ENCODE measurements at places on chromosomes 2 and 18.

DNA sequence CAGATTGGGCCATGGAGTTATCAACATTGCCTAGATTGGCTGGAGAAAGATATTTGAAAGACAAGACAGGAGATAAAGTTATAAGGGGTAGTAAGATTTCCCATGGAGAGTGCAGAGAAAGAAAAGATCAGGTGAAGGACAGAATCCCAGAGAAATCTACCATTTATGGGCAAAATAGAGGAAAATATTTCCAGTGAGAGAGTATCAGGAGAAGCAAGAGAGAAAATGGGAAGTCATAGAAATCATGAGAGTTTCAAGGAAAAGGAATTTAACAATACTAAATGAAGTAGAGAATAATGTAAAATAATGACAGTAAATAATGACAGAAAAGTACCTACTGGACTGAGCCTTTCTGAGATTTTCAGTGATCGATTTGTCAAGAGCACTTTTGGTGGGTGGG, 447.6 kb upstream of the CHST9 start:
- no peak for DNase-seq

DNA sequence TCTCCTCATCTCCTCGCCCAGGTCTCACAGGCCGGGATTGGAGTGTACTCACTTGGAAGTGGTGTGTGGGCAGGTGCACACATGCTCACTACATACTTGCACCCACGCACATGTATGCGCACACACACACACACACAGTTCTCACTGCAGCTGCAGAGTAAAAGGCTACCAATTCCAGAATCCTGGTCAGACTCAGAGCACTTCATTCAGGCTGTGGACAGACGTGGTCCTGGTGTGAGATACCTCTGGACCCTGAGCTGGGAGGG, 19.4 kb downstream of the CELF4 start:
- DNase-seq, result no peak

DNA sequence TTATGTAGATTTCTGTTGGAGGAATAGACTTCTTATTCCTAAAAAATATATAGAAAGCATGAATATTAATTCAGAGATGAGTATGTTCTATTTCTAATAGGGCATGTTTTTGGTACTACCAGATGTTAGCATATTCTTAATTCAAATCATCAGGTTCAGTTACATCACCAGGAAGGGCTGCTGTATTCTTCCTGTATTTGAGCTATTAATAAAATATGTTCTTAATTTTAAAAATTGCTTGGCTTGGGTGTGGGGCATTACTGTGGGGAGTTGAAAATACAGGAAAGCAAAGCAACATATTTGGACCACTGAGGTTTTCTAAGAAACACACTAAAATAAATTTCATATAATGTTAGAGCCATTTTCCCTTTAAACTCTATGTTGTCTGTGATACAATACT, 343.0 kb downstream of the EPHA4 start:
- DNase-seq, result no peak

DNA sequence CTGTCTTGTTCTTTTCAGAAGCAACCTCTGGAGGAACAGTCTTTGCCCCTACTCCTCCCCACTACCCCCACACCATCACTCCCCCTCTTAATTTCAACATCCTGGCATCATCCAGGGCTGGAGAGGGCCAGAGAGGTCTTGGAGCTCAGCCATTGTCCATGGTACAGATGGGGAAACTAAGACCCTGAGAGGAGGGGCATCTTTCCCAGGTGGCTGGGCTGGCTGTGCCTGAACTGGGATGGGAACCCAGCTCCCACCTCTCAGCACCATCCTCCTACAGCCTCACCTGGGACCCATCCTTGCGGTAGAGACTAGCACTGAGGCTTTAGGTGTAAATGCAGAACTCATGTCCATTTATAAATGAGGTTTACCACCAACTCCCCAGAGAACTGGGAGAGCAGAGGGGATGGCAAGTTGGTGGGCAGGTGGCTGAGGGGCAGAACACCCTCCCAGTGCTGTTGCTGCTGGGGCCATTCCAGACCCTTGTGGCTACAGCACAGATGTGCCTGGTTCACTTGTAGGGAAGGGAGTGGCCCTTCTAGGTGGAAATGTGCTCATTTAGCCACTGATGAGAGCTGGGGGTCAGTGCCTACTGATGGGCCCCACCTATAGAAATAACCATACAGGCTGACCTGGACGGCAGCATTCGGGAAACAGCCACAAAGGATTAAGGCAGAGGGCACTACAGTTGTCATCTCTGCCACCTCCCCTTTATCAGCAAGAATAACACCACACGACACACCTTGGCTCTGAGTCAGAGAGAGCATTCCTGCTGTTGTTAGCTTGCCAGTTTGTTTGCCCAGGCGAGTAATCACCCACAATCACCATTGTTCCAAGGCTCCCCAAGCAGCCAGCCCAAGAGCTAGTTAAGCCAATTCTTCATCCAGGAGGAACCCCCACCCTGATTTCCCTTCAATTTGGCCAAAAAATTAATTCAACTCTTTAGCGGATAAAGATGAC, 2.1 kb downstream of the MLPH start:
- DNase-seq, result no peak

GRCh38 chr18:78913830-78914231, 65.8 kb upstream of the SALL3 start:
- no peak for DNase-seq

DNA sequence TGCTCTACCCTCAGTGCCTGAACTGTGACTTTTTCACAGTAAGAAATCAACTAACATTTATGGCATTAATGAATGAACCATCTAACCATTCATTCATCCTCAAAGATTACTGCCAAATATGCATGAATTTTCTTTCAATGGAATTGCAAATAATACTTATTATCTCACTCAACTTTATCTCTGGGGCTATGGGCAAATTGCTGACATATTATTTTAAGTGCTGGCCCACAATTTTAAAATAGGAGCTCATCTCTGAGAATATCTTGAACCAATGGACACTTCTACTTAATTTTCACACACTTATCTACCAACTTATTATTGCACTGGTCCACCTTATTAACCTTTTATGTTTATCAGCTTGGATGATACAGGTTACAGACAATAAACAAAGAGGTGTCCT, 182.8 kb downstream of the RBM43 start:
- no peak for DNase-seq

DNA sequence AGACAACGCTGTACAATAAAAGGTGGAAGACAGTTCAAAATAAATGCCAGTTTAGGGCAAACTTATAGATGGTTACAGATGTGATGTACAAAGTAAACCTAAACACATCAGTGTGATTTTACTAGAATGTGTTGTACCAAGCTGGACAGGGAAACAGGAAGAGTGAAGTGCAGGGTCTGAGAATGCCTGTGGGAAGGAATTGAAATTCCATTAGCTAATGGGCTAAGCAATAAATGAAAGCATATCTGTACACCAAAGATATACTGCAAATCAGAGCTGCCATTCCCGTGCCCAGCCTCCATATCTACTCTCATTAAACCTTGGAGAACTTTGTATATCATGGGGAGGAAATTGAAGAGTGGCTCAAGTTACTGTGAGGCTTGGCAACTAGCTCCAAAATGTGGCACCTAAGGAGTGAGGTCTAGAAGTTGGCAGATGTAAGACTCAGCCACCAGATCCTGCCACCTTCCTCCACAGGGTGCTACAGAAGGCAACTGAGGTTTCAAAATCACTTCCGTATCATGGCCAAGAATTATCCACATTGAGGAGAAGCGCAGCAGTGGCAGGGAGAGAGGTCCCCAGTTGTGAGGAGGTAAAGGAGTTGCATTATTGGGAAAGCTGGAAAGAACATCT, 277.8 kb downstream of the TCF4 start:
- DNase-seq, result no peak

DNA sequence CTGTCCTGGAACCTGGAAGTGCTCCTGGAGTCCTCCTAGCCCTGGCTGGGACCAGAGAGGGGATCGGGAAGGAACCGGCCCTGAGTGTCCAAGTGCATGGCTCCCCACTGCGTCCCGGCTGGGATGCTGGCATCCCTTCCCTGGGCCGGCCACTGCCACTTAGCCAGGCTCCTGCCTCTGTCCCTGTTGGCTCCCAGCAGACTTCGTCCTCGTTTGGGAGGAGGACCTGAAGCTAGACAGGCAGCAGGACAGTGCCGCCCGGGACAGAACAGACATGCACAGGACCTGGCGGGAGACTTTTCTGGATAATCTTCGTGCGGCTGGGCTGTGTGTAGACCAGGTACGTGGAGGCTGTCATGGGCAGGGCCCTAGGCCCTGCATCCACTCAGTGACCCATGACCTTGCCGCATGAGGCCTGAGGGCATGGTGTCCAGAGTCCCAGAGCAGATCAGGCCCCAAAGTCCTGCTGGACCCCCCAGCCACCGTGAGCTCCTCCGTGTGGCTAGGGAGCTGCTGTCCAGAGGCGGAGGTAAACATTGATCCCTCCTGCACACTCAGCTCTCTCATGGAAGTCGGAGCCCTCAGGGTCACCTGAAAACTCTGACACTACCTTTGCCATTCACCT, 7.1 kb downstream of the ANO7 start:
- no peak for DNase-seq

GRCh38 chr2:220148471-220149248, 521.2 kb downstream of the SLC4A3 start:
- DNase-seq, result no peak

DNA sequence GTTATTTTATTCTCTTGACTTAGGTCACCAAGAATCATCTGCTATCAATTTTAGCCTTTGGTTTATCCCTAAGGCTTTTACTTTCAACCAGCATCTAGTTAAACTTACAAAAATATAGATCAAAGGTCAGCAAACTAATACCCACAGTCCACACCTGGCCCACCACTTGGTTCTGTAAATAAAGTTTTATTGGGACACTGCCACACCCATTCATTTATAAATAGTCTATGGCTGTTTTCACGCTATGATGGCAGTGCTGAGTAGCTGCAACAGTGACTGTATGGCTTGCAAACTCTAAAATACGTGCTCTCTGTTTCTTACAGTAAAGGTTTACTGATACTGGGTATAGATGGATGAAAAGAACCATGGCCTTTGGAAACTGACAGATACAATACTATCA, 107.0 kb downstream of the MEP1B start:
- DNase-seq, result no peak

DNA sequence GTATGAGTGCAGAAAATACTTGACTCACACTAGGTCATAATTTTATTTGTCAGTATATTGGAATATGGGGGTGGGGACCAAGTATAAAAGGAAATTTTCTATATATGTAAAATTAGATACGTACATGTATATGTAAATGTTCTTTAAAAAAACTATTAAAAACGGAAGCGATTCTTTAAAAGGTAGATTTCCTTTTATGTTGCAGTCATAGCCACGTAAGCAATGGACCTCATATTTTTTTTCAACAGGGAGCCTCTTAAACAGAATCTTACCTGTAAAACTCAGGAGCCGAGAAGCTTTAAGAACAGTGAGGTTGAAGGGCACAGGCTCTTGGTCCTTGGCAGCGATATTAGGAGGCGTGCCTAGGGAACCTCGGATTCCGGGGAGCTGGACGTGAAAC, 3.3 kb downstream of the RHBDD1 start:
- no peak for DNase-seq

- no peak for DNase-seq
Measured at GRCh38 chr2:10717628-10718027, 3.8 kb upstream of the ATP6V1C2 start.

DNA sequence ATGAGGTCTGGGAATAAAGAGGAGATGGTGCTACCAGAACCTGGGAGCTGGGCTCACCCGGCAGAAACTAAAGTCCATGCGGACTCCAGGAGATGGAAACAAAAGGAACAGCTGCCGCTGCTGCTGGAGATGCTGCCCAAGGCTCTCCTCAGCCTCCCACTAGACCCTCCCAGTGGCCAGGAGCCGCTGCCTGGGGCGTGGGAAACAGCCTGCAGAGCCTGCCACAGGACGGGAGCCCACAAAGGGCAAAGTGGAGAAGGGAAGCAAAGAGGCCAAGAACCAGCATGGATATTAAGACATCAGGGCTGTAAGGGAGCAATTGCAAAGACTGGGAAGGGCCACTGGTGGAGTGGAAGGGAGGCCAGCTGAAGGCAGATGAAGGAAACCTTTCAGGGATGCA, 179.6 kb downstream of the NCK2 start:
- DNase-seq, result no peak

DNA sequence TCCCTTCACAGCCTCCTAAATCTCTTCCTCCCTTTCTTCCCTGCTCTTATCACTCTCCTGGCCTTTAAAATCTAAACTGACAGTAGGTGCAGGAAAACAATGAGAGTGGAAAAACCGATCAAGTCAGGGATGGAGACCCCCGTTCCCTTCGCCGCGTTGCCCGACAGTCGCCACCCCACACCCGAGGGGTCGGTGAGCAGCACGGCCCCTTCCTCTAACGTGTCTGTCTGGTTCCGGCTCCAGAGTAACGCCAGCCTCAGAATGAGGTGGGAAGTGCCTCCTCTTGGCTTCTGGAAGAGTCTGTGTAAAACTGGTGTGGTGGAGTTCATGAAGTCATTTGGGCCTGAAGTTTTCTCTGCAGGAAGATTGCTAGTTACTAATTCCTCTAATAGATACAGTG, 138.6 kb downstream of the NFATC1 start:
- DNase-seq, result no peak

DNA sequence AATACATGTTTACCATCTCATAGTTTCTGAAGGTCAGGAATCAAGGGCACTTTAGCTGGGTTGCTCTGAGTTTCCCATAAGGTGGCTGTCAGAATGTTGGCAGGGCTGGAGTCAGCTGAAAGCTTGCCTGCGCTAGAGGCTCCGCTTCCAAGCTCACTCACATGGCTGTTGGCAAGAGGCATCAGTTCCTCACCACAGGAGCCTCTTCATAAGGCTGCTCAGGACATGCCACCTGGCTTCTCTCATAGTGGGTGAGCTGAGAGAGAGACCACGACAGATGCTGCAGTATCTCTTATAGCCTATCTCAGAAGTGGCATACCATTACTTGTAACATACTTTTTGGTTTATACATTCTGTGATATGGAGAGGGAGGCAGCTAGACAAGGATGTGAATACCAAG, 7.2 kb downstream of the HADHB start:
- no peak for DNase-seq

GRCh38 chr2:94999431-94999883, 26.1 kb upstream of the MAL start:
- DNase-seq, result no peak

- no peak for DNase-seq
Measured at GRCh38 chr2:173872714-173873113, 92.5 kb downstream of the SP3 start.

DNA sequence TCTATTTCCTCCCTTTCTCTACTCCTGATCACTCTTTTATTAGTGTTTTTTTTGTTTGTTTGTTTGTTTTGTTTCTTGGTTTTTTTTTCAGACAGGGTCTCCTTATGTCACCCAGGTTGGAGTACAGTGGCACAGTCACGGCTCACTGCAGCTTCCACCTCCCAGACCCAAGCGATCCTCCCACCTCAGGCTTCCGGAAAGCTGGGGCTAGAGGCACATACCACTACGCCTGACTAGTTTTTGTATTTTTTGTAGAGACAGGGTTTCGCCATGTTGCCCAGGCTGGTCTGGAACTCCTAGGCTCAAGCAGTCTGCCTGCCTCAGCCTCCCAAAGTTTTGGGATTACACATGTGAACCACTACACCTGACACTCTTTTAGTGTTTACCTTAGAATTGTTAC, 122.3 kb downstream of the ATL2 start:
- DNase-seq, result no peak

DNA sequence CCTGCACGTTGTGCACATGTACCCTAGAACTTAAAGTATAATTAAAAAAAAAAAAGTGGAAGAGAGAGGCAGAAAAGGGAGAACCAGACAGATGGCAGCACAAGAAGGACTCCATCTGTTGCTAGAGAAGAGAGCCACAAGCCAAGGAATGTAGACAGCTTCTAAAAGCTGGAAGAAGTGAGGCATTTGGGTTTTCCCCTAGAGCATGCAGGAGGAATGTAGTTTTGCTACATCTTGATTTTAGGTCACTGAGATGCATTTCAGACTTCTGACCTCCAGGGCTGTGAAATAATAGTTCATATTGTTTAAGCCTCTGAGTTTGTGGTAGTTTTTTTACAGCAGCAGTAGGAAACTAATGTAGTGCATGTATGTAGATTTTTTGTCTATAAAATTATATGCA, 46.0 kb downstream of the CAVIN2 start:
- no peak for DNase-seq

Measured in stimulated activated CD4-positive, alpha-beta T cell treated with anti-CD3 and anti-CD28 coated beads, TNF-alpha, amount 100 ng/mL, for 24 hours (primary cell).